RPMI8226 (cell line): ENCODE measurements at places on chromosomes 11 and 22.
A peak's percentile ranks its signal among the peaks of the same experiment; 100 is the strongest.

- DNase-seq: no peak
Measured at GRCh38 chr11:113035708-113036107, 74.5 kb downstream of the NCAM1 start.

DNA sequence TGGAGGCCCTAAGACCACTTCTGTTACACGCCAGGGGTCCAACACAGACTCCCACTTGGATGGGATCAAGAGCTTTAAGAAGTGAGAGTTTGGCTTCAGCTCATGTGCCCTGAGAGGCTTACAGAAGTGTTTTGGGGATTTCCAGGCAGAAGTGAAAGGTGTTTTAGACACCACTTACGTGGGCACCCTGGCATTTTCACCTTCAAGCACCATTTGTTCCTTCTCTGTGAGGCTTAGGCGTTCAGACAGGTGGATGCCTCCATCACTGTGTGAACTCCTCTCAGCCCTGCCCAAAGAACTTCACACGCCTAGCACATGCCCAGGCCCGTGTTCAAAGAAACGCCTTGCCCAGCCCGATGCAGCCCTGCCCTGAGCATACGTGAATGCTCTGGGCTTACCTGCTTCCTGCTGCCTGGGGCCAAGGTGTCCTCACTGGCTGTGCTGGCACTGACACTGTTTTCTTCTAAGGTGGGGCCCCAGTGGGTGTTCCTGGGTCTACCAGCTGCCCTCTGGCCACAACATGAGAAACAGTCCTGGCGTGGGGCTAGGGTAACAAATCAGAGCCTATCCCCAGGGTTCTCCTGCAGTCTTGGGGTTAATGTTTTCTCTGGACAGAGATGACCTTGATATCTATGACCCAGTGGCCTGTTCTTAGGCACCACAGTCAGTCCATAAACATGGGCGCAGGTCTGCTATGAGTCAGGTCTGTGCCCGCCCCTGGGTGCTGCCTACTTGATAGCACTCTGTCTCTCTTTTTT, 34.0 kb downstream of the AMPD3 start:
- DNase-seq: no peak

- no peak for DNase-seq
Measured at GRCh38 chr11:110508786-110509185, 79.0 kb downstream of the FDX1 start.

GRCh38 chr11:7089328-7090251, 792 bp downstream of the RBMXL2 start:
- DNase-seq: no peak

GRCh38 chr22:49158741-49159564, 668.7 kb downstream of the BRD1 start:
- DNase-seq: no peak

DNA sequence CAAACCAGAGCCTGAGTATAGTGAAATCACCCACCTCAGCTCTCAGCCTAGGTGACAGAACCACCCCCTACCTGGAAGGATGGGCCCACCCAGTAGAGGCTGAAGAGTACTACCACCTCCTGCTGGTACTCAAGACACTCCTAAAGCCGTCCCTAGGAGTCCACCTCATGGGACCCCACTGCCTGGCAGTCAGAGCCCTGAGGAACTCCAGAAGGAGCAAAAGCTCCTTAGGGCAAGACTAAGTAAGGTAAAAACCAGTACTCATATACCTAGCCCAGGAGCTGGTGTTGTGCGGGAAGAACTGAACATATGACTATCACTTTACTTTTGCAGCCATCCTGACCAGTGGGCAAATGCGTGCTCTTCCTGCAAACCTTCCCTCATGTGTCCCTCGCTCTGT, 36.3 kb downstream of the HIRA start:
- no peak for DNase-seq

DNA sequence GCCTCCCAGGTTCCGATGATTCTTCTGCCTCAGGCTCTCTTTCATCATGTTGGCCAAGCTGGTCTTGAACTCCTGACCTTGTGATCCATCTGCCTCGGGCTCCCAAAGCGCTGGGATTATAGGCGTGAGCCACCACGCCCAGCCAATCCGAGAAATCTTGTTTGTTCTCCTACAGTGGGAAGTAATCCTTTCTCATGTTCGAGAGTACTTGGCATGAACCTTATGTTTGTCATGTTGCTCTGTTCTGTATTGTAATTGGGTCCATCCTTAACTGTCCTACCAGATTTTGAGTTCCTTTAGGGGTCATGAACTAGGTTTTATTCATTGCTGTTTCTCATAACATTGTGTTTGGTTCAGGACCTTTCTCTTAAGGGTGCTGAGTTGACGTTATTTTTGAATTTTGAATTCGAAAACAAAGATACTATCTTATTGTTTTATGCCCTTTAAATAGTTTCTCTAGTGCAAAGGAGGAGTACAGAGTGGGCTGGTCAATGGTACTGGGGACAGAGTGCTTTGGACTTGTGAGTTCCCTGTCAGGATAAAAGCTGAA, 113.4 kb upstream of the RRM1 start:
- no peak for DNase-seq

GRCh38 chr22:37331034-37331428, 48.7 kb downstream of the CYTH4 start:
- no peak for DNase-seq

DNA sequence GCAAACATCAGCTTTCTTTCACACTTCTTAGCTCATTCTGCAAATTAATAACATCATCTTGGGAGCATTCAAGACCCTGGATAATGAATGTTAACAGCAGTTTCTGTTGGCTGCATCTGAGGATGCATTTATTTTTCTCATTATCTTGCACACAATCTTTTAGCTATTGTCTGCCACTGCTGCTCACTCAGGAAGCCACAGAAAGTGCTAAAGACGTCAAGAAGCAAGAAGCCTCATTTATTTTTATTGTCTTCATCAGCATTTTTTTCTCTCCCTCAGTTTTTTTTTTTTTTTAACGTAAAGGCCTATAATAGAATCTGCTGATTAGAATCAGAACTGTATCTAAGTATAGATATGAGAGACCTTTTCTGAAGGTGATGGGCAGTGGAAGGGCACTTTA, 1339.4 kb downstream of the FAM181B start:
- DNase-seq: peak; percentile 46

DNA sequence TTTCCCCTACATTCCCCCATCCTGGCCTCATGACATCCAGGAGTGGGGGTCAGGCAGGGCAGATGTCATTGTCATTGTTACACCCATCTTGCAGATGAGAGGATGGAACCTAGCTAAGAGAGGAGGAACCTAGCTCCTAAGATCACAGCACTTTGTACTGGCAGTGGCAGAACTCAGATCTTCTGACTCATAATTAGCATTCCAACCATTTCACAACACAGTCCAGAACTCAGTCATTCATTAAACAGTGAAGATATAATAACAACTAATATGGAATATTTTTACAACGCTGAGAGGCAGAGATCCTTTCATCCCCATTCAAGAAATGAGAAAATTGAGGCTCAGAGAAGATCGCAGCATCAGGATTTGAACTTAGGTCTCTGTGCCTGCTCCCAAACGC, 127.8 kb downstream of the CHST1 start:
- no peak for DNase-seq

DNA sequence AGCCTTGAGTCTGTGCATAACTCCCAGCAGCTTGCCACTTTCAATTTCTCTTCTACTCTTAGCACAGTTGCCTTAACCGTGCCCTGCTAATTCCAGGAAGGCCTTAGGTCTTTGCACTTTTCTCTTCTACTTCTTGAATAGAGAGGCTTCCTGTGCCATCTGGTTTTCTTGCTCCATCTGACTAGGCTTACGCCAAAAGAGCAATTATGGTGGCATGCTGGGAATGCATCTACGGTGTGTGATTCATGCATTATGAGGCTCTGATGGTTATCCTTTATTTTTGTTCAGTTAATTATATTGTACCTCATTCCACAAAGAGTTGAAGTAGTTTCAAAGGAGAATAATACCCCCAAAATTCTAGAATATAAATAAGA, 29.4 kb downstream of the SIK2 start:
- DNase-seq: no peak

DNA sequence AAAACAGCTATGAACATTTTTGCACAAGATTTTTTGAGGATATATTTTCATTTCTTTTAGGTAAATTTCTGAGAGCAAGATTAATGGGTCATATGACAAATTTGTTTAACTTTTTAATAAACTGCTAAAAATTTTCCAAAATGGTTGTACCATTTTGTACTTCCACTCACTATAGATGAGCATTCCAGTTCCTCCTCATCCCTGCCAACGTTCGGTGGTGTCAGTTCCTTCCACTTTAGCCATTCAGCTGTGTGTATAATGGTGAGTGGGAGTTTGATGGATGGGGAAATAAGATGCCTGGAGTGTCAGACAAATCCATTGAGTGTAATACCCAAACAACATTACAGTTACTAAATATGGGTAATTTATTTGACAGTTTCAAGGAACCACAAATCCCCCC, 49.7 kb downstream of the MIAT start:
- DNase-seq: no peak

GRCh38 chr11:108636222-108636621, 28.6 kb upstream of the DDX10 start:
- DNase-seq: no peak

DNA sequence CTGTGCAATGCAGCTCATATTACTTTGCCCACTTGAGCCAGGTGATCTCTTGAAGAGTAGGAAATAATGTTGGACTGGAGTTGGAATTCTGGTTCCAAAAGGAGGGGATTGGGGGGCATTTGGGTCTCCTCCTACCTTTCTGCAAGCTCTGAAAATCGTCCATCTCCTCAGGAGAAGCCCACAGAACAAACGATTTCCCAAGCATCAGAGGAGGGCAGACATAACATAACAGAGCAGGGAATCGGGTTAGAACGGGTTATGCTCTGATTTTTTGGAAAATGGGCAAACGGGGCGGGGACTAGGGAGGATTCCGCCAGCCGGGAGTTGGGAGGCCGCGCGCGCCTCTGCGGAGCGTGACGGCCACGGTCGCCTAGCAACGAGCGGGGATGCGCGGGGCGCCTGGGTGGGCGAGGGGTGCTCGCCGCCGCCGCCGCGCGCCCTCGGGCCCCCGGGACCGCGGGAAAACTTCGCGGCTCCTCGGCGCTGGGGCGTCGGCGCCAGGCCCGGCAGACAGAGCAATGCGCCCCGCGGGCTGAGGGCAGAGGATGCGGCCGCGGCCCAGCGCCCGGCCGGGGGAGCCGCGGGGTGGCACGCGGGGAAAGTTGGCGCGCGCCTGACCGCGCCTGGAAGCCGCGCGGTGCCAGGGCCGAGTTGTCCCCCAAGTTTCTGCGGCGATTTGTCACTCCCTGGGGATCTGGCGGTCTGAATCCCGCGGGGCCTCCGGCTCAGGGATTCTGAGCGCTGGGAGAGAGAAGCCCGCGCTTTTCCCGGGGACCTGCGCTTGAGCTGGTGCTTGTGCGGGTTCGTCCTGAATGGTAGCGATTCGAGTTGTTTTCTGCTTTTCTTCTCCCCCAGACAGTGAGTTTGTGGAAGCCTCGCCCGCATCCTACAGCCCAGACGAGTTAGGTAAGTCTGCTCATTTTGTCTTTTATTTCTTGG, 27.8 kb upstream of the AMOTL1 start:
- DNase-seq: no peak

- no peak for DNase-seq
Measured at GRCh38 chr11:12186701-12187100, 76.3 kb downstream of the MICAL2 start.

GRCh38 chr22:44111562-44112155, 69.1 kb upstream of the PARVG start:
- no peak for DNase-seq

DNA sequence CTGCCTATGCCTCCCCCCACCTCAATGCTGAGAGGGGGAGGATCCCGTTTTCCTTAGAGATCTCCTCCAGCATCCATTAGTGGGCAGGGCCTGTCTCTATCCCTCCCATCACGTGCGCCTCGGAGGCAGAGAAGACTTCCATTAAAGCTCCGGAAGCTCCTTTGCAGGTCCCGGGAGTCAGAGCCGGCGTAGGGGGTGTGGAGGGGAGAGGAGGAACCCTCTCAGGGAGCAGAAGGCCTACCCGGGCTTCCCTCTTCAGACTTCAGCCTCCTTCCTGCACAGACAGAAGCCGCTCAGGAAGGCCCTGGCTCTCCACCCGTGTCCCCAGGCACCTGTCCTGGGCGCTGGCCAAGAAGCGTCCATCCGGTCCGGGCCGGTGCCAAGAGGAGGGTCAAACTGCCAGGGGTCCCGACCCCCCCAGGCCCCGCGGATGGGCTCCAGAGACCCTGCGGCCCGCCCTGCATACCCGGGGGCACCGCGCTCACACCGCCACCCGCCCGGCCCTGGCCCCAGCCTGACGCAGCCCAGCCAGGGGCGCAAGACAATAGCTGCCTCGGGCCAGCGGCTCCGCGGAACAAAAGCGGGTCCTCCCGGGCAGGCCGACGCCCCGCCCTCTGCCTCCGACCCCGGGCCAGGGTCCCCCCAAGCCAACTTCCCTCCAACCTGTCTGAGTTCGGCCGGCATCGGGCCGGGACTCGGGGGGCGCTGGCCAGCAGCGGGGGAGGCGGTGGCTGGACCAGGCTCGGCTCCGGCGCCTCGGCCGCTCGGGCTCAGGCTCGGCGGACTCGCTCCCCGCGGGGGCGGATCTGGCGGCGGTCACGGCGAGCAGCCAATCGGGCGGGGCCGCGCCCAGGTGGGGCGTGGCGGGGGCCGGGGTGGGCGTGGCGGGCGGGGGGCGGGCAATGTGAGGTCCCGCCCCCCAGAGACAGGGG, 29.9 kb downstream of the ARVCF start:
- DNase-seq: peak; percentile 47

GRCh38 chr11:11117730-11118129, 235.3 kb downstream of the CSNK2A3 start:
- no peak for DNase-seq

GRCh38 chr22:32620992-32621391, 146.4 kb downstream of the FBXO7 start:
- DNase-seq: no peak

DNA sequence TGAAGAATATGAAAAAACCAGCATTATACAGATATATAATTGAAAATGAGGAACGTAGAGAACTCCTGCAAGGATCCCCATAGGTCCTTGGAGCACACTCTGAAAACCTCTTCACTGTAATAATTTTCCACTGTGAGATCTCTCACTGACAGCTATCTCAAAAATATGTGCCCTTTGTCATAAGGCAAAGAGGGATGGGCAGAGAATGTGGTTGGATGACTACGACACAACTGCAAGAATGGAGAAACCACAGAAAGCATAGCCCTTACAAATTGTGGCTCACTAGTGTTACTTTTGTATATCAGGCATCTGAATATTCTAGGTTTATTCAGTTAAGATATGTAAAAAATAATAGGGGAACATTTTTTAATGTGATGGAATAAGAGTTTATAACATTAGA, 7.9 kb upstream of the CTSC start:
- no peak for DNase-seq

DNA sequence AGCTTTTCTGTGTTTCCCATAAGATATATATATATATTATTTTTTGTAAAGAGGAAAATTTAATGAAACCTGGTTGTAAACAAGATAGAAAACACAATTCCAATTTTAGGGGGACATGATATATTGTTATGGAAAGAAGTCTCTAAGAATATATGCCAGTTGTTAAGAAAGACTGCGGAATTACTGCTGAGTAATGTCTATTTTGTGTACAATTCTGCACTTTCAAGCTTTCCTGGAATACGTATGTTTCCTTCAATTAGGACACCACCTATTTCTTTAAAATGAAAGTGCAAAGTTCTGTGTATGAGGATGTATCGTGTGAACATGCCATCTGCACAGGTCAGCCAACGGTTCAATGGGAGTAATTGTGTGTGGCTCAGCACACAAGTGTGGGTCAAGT, 760.2 kb downstream of the BRD1 start:
- no peak for DNase-seq

- DNase-seq: no peak
Measured at GRCh38 chr11:76510060-76511047, 65.5 kb downstream of the EMSY start.
